Psoas muscle (tissue), 8 donors: ENCODE measurements at places on chromosomes 6 and 20. TPM values are rescaled to one million over a fixed set of nuclear protein-coding genes. Genes with fewer than 3 reads are reported as not detected.
A peak's percentile ranks its signal among the peaks of the same experiment; 100 is the strongest.

TOMM6 gene
- total RNA-seq = 156 TPM

TNFRSF6B gene
- 2.2 TPM for total RNA-seq

FAM162B gene
- total RNA-seq = 4.1 TPM

TAP1 gene
- total RNA-seq = 14.7 TPM

GSTA4 gene
- 16.9 TPM for total RNA-seq

AVP gene
- not detected for total RNA-seq

POM121L2 gene
- total RNA-seq = not detected

NOX3 gene
- not detected for total RNA-seq

APMAP gene
- total RNA-seq = 19.9 TPM

R3HDML gene
- not detected for total RNA-seq

DDX43 gene
- total RNA-seq = not detected

GPR63 gene
- not detected for total RNA-seq

HDGFL1 gene
- total RNA-seq = not detected

TMC2 gene
- total RNA-seq = not detected

DNA sequence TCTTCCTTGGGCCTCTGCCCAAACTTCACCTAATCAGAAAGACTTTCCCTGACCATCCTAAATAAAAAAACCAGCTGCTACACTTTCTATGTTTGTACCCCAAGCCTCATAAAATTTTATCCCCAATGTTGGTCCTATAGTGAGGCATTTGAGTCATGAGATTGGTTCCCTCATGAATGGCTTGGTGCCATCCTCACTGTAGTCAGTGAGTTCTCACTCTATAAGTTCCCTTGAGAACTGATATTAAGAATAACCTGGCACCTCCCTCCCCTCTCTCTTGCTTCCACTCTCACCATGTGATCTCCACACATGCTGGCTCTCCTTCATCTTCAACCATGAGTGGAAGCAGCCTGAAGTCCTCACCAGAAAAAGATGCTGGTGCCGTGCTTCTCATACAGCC is 316.9 kb upstream of the PRDM1 start:
- H3K27me3 ChIP-seq = no peaks in the 10 kb centered on the region
- no peak overlapping the region for H3K27ac ChIP-seq
- H3K4me3 ChIP-seq = no peak overlapping the region
- no peaks in the 10 kb centered on the region for H3K4me1 ChIP-seq
- DNase-seq = no peak

GRCh38 chr20:23186808-23187207 is 100.7 kb upstream of the CD93 start:
- no peak overlapping the region for H3K4me3 ChIP-seq
- no peaks in the 10 kb centered on the region for H3K36me3 ChIP-seq
- no peak overlapping the region for H3K27ac ChIP-seq
- no peak for DNase-seq

DNA sequence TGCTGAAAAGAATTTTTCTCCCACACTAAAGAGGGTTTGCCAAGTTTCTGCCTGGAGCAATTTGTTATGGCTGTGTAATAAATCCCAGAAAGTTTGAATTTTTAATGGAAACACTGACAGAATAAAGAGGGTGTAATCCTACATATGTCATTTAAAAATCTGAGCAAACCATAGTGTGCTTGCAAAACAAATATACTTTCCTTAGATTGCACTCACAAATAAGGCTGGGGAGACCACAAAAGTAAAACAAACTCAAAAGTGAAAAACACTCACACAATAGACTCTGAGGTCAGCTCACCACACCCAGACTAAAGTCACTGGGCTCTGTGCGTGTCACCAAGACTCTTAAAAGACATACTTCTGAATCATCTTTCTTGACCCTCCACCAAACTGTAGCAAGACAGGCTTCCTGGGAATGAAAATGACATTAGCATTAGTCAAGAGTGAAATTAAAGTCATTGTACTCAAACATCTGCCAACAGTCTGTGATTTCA is 4.8 kb upstream of the ATXN1 start:
- no peaks in the 10 kb centered on the region for H3K27me3 ChIP-seq
- no peaks in the 10 kb centered on the region for H3K36me3 ChIP-seq
- no peak overlapping the region for H3K27ac ChIP-seq
- H3K4me3 ChIP-seq = no peak overlapping the region

GRCh38 chr6:83062225-83062624 is 3.4 kb downstream of the UBE3D start:
- DNase-seq = no peak
- H3K27ac ChIP-seq = no peak overlapping the region
- H3K4me3 ChIP-seq = no peak overlapping the region
- H3K4me1 ChIP-seq = no peaks in the 10 kb centered on the region

- no peak overlapping the region for H3K4me3 ChIP-seq
- DNase-seq = no peak
- no peaks in the 10 kb centered on the region for H3K4me1 ChIP-seq
- H3K27ac ChIP-seq = no peak overlapping the region
- no peaks in the 10 kb centered on the region for H3K36me3 ChIP-seq
Measured at GRCh38 chr6:9732056-9732455, 682.8 kb downstream of the TFAP2A start.

- H3K27ac ChIP-seq = no peak overlapping the region
- H3K36me3 ChIP-seq = no peaks in the 10 kb centered on the region
Measured at GRCh38 chr6:142746524-142746923, 198.5 kb downstream of the HIVEP2 start.

GRCh38 chr6:47372318-47372717 is 62.6 kb upstream of the TNFRSF21 start:
- no peak for DNase-seq
- H3K36me3 ChIP-seq = no peaks in the 10 kb centered on the region
- H3K4me3 ChIP-seq = no peak overlapping the region
- H3K27me3 ChIP-seq = no peaks in the 10 kb centered on the region
- H3K27ac ChIP-seq = no peak overlapping the region

GRCh38 chr6:143562143-143562542 is 50.6 kb upstream of the FUCA2 start:
- H3K36me3 ChIP-seq = no peaks in the 10 kb centered on the region
- H3K4me3 ChIP-seq = no peak overlapping the region
- no peaks in the 10 kb centered on the region for H3K27me3 ChIP-seq
- no peak overlapping the region for H3K27ac ChIP-seq
- no peak for DNase-seq

DNA sequence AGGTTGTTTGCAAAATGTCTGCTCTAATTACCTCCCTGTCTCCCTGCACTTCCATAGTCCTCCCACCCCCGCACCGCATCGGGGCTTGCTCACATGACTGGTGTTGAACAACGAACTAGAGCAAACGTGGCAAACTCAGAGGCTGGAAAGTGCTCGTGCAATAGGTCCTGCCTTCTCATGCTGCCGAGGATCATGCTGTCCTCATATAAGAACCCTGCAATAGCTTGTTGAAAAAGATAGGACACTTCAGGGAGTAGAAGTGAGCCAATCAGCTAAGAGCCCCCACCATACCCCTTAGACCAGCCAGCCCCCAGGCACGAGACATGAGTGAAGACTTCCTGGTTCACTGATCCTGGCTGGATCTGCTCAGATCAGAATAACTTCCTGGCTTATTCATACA is 219.2 kb downstream of the C6orf118 start:
- H3K27ac ChIP-seq = no peak overlapping the region
- DNase-seq = no peak
- H3K4me1 ChIP-seq = no peaks in the 10 kb centered on the region
- H3K27me3 ChIP-seq = no peaks in the 10 kb centered on the region
- no peaks in the 10 kb centered on the region for H3K36me3 ChIP-seq

GRCh38 chr6:144449218-144449617 is 164.1 kb downstream of the UTRN start:
- no peak overlapping the region for H3K27ac ChIP-seq
- H3K36me3 ChIP-seq = peaks cover 92% of the 10 kb centered on the region
- DNase-seq = no peak
- H3K4me1 ChIP-seq = no peaks in the 10 kb centered on the region
- H3K27me3 ChIP-seq = no peaks in the 10 kb centered on the region
- no peak overlapping the region for H3K4me3 ChIP-seq

DNA sequence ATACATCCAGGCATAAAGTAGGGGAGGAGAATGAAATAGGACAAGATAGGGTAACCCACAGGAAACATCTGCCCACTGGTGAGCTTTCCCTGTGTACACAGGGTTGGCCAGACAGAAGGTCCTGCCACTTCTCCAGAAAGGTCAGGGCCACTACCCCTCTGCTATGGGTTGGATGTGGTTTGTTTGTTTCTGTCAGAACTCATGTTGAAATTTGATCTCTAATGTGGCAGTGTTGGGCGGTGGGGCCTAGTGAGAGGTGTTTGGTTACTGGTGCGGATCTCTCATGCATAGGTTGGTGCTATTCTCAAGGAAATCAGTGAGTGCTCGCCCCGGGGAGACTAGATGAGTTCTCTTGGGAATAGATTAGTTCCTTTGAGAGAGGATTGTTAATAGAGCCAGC is 15.6 kb upstream of the MAS1 start:
- no peak overlapping the region for H3K4me3 ChIP-seq
- no peak overlapping the region for H3K27ac ChIP-seq
- no peaks in the 10 kb centered on the region for H3K4me1 ChIP-seq

DNA sequence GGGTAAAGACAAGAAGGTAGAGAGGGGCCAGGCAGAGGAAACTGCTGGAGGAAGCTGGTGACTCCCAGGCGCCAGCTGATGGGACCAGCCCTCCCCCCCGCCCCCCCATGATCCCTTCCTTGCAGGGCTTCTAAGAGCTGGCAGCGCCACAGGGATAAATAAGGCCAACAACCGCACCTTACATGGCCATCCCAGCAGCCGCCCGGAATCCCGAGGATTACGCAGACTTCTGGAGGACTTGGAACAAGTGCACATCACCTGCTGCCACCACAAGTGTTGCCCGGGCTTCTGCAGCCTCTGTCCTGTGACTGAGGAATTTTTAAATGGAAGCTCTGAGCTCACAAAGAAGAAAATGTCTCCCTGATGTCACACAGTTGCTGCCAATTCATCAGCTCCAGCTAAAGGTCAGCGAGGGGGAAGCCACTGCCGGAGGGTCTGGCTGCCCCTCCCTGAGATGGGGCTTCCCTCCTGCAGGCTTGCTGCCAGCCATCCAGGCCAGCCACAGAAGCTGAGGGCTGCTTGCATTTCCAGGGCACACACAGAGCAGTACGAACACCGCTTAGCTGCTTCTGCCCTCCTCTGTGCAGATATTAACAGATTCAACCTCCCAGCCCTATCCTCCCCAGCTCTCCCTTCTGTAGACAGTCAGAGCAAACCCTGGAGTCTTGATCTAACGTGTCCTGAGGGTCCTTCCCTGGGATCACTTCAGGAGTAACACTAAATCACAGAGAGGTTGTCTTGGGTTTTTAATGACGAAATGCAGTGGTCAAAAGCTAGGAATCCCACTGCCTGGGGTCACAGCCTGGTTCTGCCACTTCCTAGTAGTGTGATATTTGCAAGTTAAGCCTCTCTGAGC is 38.6 kb upstream of the PIM1 start:
- H3K4me1 ChIP-seq = peaks cover 66% of the 10 kb centered on the region
- H3K27me3 ChIP-seq = no peaks in the 10 kb centered on the region
- no peaks in the 10 kb centered on the region for H3K36me3 ChIP-seq
- peak overlapping the region; percentile 98 for H3K27ac ChIP-seq

- no peak for DNase-seq
- no peaks in the 10 kb centered on the region for H3K4me1 ChIP-seq
- no peak overlapping the region for H3K27ac ChIP-seq
- H3K36me3 ChIP-seq = peaks cover 34% of the 10 kb centered on the region
Measured at GRCh38 chr6:110900028-110900598, 25.5 kb downstream of the AMD1 start.

DNA sequence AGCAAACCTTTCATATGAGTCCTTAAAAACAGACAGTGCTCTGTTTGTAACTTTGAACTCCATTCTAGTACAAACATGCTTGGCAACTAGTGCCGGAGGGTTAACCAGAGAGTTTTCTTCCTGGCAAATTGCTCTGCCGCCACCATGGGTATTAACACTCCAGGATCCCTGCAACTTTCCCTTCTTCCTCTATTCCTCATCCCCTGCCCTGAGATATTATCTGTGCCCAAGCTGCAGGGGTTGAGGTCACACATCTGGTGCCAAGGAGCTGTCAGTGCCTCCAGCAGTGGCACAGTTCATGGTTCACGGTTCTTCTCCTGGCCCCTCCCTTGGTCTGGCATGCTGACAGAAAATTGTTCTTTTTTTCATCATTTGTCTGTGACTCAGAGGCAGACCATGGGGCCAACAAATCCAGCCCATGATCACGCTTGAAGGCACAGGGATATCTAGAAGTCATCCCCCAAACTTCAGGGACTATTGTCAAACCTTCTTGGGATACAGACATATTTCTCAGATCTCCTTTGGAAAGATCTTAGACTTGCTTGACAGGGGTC is 77.5 kb downstream of the ATXN1 start:
- peak; percentile 57 for DNase-seq
- no peaks in the 10 kb centered on the region for H3K27me3 ChIP-seq
- no peaks in the 10 kb centered on the region for H3K36me3 ChIP-seq
- H3K27ac ChIP-seq = peak overlapping the region; percentile 49

- H3K4me1 ChIP-seq = no peaks in the 10 kb centered on the region
- no peak overlapping the region for H3K4me3 ChIP-seq
- H3K27ac ChIP-seq = no peak overlapping the region
- H3K36me3 ChIP-seq = no peaks in the 10 kb centered on the region
- no peaks in the 10 kb centered on the region for H3K27me3 ChIP-seq
Measured at GRCh38 chr20:63422653-63423052, 49.8 kb downstream of the KCNQ2 start.

GRCh38 chr6:96721227-96721626 is 116.0 kb downstream of the GPR63 start:
- no peak overlapping the region for H3K27ac ChIP-seq
- H3K4me3 ChIP-seq = no peak overlapping the region
- H3K4me1 ChIP-seq = no peaks in the 10 kb centered on the region

GRCh38 chr20:38863024-38863851 is 57.7 kb downstream of the PPP1R16B start:
- no peaks in the 10 kb centered on the region for H3K27me3 ChIP-seq
- no peak for DNase-seq
- H3K4me1 ChIP-seq = no peaks in the 10 kb centered on the region

- H3K36me3 ChIP-seq = no peaks in the 10 kb centered on the region
- no peak for DNase-seq
- H3K27me3 ChIP-seq = no peaks in the 10 kb centered on the region
- H3K27ac ChIP-seq = no peak overlapping the region
Measured at GRCh38 chr6:18963439-18963838, 576.3 kb downstream of the RNF144B start.

DNA sequence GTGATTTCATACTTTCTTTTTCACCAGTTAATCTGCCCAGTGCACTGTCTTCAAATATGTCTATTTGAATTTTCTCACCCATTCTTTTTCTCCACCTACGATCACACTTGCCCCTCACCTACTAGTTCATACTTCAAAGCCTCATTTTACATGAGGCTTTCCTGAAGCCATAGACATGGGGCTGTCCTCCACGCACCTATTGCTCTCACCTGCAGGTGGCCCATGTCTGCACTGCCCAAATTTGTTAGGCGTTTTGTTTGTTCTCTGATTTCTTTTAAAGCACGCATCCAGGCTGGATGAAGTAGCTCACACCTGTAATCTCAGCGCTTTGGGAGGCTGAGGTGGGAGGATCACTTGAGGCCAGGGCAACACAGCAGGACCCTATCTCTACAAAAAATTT is 106.8 kb upstream of the RIPOR2 start:
- H3K4me1 ChIP-seq = no peaks in the 10 kb centered on the region
- DNase-seq = no peak
- H3K4me3 ChIP-seq = no peak overlapping the region
- peaks cover 4% of the 10 kb centered on the region for H3K27me3 ChIP-seq
- no peaks in the 10 kb centered on the region for H3K36me3 ChIP-seq

GRCh38 chr6:4946521-4946920 is 57.3 kb downstream of the RPP40 start:
- H3K4me1 ChIP-seq = peaks cover 16% of the 10 kb centered on the region
- H3K36me3 ChIP-seq = no peaks in the 10 kb centered on the region
- H3K27me3 ChIP-seq = no peaks in the 10 kb centered on the region
- DNase-seq = no peak
